Stimulated activated CD4-positive, alpha-beta T cell treated with anti-CD3 and anti-CD28 coated beads, Interleukin-15, amount 100 ng/mL, for 24 hours (primary cell): ENCODE measurements at places on chromosomes 4 and X.

DNA sequence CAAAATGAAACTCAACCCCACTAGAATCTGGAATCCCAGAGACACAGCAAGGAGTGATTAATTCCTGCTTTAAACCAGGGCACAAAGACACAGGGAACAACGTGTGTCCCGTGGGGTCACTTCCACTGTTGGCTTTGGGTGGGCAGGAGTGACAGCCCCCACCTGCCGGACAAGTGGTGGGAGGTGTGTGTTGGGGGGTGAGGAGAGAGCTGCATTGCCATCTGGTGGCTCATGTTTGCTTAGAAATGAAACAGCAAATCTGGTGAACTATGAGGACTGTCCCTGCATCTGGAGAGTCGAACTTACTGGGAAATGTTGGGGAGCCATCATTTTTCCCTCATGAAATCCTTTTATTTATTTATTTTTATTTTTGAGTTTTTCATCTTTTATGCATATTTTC, 75.9 kb upstream of the AFAP1 start:
- DNase-seq = no peak

DNA sequence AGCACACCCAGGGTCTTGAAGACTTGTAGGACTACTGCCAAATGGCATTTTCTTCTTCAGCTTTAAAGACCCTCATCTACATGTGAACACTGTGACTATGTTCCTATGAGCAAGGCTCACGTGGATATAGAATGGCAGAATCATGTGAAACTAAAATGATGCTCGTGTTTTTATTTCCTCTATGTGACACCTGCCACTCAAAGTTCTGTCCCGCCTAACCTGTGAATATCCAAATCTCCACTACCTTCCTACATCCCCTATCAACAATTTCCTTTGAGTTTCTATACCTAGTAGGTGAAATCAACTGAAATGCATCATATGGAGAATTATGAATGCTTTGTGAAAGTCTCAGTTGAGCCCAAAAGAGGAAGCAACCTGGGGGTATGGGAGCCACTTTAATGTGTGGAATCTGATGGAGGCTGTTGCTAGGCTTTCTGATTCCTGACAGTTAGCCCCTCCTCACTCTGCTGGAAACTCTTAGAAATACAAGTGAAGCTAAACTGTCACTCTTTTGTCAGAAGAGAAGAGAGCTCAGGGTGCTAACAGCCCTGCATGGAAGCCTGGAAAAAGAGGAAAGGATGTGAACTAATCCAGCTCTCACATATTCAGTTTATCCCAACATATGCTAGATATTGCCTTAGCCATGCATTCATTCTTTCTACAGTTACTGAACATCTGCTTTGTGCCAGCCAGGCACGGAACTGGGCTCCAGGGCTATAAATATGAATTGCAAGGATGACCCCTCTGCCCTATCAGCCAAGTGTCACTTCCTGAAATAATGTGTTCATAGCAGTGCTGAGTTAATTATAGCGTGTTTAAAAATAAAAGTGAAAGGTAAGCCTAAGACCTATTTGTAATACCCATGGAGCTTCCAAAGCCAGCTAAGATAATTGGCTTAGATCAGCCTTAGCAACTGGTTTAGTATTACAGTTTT, 11.0 kb downstream of the LHFPL1 start:
- no peak for DNase-seq

GRCh38 chr4:113584407-113585150, 177.0 kb downstream of the CAMK2D start:
- no peak for DNase-seq

- DNase-seq = peak; percentile 63
Observed at GRCh38 chrX:54357414-54358377, at the start of gene WNK3. Gene WNK3, minus strand, starts transcription at chrX:54358046.

GRCh38 chr4:124941267-124941666, 228.7 kb upstream of the ANKRD50 start:
- no peak for DNase-seq

DNA sequence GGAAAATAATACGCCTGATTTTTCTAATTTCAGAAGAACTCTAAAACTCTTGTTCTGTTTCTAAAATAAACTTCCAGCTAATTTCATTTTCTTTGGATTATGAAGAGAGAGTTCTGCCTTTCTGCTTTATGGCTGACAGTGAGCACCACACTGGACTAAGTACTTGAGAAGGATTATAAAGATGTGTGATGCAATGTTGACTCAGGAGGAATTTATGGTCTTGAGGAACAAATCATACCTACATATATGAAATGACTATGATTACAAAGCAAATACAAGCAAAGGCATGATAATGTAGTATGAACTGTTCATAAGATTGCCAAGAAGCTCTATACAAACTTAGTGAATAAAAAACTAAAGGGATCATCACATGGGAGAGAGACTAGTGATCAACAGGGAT, 13.0 kb upstream of the SLC25A5 start:
- DNase-seq = no peak

DNA sequence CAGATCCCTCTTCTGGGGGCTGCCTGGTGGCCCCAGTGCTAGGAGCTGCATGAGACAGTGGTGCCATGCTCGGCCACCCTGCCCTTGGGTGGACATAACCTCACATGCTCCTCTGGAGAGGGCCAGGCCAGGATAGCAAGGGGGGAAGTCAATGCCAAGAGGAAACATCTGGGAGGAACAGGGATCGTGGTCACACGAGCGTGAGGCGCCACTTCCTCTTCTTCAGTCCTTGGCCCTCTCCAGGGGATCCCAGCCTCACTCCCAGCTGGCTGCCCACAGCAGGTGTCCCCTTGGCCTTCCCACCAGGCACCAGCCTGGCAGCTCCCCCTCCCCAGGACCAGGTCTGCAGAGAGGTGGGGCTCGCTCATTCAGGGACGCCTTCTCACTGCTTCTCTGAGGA, 28.6 kb downstream of the TBC1D14 start:
- no peak for DNase-seq

- no peak for DNase-seq
Observed at GRCh38 chr4:113398441-113399143, 349.1 kb downstream of the ANK2 start.
